ENCODE measurements at places on chromosomes 4 and X. TPM values are rescaled to one million over a fixed set of nuclear protein-coding genes. Genes with fewer than 3 reads are reported as not detected.

Gene MAGIX
- 3.4 TPM for total RNA-seq

Gene RHOH
- under 0.01 TPM for total RNA-seq

Gene TGIF2LX
- not detected for total RNA-seq

Gene TMEM156
- total RNA-seq: 3.8 TPM

Gene LRP2BP
- 1.6 TPM for total RNA-seq

All from epithelial cell of alveolus of lung (primary cell).